COR-L47 (cell line): ENCODE measurements at places on chromosomes 4 and X.

DNA sequence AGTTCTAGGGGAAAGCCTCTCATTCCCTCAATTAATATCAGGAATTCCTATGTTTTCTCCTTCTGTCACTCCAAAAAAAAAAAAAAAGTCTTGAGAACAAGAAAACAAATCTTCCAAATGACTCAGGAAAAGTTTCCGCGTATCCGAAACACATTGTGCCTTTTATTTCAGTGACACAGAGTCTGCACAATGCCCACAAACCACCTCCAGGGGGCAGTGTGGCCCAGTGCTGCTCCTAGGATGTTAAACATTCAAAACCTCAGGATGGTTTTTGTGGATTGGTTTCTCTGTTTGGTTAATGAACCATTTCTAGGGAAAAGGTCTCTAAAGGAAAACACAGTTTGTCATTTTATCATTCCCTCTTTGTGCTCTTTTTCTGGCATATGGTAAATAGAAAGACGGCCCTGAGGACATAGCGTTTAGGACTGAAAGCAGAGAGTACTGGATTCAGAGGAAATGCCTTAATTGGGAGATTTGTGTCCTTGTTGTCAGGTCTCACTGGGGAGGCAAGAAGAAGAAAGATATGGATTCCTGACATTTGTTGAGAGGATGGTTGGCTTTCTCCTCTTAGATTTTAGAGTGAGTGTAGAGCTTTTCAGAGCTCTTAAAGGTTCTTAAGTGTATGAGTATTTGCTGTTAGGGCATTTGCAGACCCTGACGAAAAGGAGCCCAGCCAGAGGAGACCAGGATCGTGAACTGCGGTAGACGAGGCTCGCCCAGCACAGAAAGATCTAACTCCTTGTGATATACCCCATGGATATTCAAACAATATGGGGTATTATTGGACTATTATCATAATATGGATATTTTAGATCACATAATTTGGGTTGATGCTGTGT, 65.7 kb upstream of the MAP9 start:
- DNase-seq, result peak; percentile 39

DNA sequence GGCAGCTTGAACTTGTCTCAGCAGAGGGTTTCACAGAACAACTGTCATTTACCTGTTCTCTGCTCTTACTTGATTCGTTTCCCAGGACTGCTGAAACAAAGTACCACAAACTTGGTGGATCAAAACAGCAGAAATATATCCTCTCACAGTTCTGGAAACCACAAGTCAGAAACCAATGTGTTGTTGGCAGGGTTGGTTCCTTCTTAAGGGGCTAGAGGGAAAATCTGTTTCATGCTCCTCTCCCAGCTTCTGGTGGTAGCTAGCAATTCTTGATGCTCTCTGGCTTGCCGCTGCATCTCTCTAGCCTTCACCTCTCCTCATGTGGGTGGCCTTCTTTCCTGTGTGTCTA, 4.7 kb downstream of the TLR8 start:
- no peak for DNase-seq

- DNase-seq, result no peak
Measured at GRCh38 chr4:165192500-165192898, 14.9 kb upstream of the KLHL2 start.

DNA sequence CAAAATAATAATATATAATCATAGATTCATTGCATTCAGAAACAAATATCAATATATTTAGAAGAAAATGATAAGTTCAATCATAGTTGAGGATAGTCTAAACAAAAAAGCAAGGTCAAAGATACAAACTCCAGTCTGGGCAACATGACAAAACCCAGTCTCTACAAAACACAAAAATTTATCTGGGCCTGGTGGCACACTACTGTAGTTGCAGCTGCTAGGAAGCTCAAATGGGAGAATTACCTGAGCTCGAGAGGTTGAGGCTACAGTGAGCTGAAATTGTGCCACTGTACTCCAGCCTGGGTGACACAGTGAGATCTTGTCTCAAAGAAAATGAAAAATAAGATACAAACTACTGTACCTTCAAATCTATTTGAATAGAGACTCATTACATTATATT, 52.7 kb upstream of the ANXA10 start:
- no peak for DNase-seq

DNA sequence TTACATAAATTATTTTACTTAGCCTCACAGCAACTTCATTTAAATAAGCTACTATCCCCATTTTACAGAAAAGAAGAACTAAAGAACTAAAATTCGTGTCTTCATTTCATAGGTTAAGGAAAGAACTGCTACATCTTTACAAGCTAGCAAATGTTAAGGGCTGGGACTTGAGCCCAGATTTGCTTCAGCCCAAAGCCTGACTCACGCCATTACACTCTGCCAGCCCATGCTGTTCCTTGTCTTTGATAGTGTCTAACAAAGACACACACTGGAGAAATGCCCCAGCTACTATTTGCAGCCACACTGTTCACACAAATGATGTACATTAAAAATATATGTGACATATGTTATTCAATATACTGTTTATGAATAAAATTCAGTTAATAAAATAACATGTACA, 29.0 kb upstream of the ERVMER34-1 start:
- DNase-seq, result no peak

GRCh38 chr4:42466273-42466844, 69.1 kb downstream of the SHISA3 start:
- DNase-seq, result no peak

DNA sequence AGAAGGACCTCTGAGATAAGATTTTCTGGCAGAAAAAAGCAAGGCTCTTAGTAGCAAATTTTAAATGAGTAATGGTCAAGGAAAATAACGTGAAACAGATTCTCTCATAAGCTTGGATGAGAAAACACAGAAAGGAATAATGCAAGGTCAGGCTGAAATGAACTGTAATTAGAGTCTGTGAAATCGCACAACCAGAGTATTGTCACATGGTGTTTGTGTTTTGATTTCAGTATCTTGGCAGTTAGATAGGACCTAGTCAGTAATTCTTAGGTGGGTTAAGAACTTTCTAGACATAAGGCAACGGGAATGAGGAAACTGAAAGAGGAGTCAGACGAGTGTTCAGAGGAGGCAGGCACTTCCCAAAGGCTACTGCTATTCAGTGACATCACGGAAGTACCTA, 34.6 kb downstream of the LIMCH1 start:
- DNase-seq, result no peak

DNA sequence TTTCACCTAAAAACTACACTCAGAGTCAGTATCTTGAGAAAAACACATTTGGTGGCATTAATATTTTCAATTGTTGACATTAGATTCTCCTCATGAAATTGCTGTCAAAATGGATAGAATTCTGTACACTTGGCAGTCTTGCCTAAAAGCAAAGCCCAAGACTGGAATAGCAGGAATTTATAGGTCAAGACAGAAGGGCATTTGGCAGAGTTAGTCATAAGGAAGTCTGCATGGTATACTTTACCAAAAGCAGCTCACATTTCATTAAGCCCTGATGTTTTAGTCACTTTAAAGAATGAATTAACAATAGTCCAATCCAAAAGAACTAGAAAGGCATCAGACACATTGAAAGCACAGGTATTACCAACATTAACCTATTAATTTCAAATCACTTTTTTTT, 7.1 kb downstream of the CCDC160 start:
- no peak for DNase-seq

GRCh38 chr4:185833055-185833598, 21.1 kb upstream of the SORBS2 start:
- DNase-seq, result no peak

DNA sequence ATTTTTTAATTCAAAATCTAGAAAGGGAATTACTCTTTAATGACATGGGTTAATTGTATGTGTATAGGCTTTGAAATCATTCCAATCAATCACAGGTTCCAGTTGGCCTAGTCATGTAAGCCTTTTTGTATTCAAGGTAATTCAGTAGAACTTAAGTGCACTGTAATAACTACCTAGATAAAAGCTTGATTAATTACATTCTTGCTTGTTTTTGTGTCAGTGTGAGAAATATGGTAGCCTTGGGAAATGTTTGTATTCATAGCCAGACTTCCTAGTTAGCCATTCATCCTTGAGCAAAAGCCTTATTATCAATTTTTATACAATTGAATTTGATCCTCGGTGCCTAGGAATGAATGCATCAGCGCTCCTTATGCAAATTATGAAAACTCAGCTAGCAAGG, 33.5 kb downstream of the TKTL2 start:
- no peak for DNase-seq

DNA sequence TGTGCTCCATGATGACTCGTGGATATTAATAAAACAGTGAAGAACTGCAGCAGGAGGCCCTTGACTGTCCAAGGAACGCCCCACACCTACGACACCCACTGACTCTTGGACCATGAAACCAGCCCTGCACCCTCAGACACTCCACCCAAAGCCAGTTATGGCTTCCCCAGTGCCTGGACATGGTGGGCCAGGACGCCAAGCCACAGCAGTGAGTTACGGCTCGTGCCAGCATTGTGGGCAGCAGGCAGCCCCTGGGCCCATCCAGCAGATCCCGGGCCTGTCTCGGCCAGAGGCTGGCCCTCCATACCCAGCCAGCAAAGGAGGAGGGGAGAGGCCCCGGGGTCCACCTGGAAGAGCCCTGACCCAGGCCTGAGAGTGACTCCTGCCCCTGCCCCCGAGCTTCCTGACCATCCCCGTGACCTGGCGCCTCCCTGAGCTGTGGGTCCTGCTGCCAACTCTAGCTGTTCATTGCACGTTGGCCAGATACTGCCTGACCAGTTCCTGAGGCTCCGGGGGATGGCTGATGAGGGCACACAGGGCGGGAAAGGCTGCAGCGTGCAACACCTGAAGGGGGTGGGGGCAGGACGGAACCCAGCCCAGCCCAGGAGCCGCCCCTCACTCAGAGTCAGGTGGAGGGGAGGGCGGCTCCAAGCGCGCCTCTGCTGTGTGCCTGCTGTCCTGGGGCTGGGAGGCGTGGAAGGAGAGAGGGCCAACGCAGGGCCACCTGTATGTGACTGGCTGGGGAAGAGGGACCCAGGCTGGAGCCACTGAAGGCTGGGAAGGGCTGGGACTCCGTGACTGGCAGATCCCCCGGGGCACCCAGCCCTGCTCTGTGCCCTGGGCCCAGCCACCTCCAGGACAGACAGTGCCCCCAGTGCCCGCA, 739 bp downstream of the SLC49A3 start:
- no peak for DNase-seq

GRCh38 chrX:153501530-153501929, 6.8 kb downstream of the BGN start:
- no peak for DNase-seq

DNA sequence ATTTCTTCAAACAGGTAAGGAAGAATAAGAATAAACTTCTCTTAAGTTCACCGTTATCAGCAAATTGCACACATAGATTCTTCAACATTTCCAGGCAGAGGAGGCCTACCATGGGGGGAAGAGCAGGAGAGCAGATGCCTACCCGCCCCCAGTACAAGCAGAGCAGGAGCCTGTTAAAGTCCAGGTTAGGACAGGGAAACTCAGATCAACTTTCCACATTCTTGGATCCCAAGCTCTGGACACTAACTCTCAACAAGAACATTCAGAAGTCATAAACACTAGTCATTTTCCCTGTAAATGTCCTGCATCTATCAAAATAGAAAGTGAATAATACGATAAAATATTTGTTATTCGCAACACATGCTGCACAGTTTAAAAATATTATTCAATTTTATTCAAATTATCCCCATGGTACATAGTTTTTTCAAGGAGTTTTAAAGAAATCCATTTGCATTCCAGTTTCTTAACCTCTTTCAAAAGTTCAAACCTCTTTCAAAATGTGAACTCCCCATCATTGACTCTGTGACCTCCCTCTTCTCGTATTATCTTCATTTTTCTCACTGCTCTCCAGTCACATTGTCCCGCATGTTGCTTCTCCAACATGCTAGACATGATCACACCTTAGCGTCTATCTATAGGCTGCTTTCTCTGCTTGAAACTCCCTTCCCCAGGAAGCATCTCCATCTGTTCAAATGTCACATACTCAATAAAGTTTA, 185.2 kb upstream of the NEIL3 start:
- DNase-seq, result no peak

- no peak for DNase-seq
Measured at GRCh38 chr4:109873791-109874514, 26.0 kb downstream of the LRIT3 start.

DNA sequence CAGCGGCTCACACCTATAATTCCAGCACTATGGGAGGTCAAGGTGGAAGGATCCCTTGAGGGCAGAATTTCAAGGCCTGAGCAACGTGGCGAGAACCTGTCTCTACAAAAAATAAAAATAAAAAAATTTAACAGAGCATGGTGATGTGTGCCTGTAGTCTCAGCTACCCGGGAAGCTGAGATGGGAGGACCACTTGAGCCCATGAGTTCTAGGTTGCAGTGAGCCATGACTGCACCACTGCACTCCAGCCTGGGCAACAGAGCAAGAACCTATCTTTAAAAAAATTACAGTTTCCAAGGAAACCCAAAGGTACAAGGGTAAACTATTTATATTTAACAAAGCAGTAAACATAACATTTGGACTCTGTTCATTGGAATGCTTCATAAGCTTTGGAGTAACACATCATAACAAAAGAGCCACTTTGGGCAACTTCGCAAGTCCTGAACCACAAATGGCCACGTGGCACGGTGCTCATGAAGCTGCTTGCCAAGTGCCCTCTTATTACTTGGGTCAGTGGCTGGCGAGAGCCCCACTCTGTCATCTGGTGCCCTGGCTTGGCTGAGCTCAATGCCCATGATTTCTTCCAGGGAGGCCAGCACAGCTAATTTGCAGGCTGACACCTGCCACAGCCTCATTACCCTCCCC, 165.6 kb downstream of the SH3KBP1 start:
- DNase-seq, result no peak

- no peak for DNase-seq
Measured at GRCh38 chr4:183624548-183624947, 34.4 kb downstream of the RWDD4 start.

GRCh38 chr4:7103607-7104365, 35.9 kb upstream of the GRPEL1 start:
- DNase-seq, result peak; percentile 13

- DNase-seq, result no peak
Measured at GRCh38 chrX:329291-329910, 10.8 kb upstream of the GTPBP6 start.

DNA sequence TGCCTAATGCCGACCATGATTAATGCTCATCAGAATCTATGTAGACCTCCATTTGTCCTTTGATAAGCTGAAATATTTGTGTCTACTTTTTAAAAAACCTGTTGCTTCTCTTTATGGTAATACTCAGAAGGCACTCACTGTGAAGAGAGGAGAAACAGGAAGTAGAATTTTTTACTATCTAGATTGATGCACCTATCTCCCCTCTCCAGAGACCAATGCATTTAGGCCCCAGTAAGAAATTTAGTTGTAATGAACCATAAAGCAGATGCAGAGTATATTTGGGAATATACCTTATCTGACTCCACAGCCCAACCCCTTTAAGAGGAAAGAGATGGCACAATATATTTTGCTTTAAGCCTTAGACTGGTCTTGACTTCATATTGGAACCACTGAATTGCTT, 11.1 kb downstream of the TBL1X start:
- DNase-seq, result no peak

DNA sequence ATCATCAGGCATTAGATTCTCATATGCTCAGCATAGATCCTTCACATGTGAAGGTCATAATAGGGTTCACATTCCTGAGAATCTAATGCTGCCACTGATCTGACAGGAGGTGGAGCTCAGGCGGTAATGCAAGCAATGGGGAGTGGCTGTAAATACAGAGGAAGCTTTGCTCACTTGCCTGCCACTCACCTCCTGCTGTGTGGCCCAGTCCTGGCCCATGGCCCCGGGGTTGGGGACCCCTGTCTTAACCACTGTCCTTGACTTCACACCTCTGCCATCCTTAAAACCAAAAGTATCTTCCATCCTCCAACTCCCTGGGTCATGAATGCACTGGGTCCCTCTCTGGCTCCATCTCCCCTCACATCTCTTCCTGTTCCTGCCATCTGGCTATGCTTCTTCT, 129.1 kb downstream of the HMX1 start:
- DNase-seq, result no peak
